T-helper 2 cell treated with Interferon-gamma antibody and Interleukin-4, amounts not matched to agents 100 ng/mL and 5 ng/mL, for 36 hours (primary cell): ENCODE measurements at places on chromosomes 1 and 21. TPM values are rescaled to one million over a fixed set of nuclear protein-coding genes. Genes with fewer than 3 reads are reported as not detected.

The SNRPE gene
- 177 and 179 TPM in 2 replicates for total RNA-seq

The FMO3 gene
- total RNA-seq, result not detected in 2 replicates

The DIO1 gene
- not detected in 2 replicates for total RNA-seq

The MIXL1 gene
- total RNA-seq, result not detected in 2 replicates

The KRTAP12-2 gene
- total RNA-seq, result not detected in 2 replicates

The MRPL55 gene
- 35.9 and 36.2 TPM in 2 replicates for total RNA-seq

The PTCH2 gene
- total RNA-seq, result 0.84 and 1.1 TPM in 2 replicates

The SAMD11 gene
- total RNA-seq, result not detected in 2 replicates

The DDR2 gene
- 0.11 and 0.16 TPM in 2 replicates for total RNA-seq

The IGSF3 gene
- total RNA-seq, result 0.68 and 0.82 TPM in 2 replicates

The CHIA gene
- not detected in 2 replicates for total RNA-seq

The RSPO1 gene
- not detected in 2 replicates for total RNA-seq

The CNTN2 gene
- total RNA-seq, result not detected in 2 replicates

The PDZK1 gene
- total RNA-seq, result 0.27 and 0.36 TPM in 2 replicates

The LAMB3 gene
- total RNA-seq, result 1.5 and 1.6 TPM in 2 replicates

The VANGL1 gene
- total RNA-seq, result 14.4 and 16.8 TPM in 2 replicates

The SETDB1 gene
- total RNA-seq, result 52.2 and 52.4 TPM in 2 replicates

The CSMD2 gene
- total RNA-seq, result not detected in 2 replicates

The ERO1B gene
- 1.5 and 3.4 TPM in 2 replicates for total RNA-seq

The SPRR3 gene
- not detected in 2 replicates for total RNA-seq

The LDLRAD1 gene
- total RNA-seq, result not detected in 2 replicates

The IFFO2 gene
- total RNA-seq, result 15.3 and 19.5 TPM in 2 replicates

The DNAI4 gene
- 1.6 and 2.3 TPM in 2 replicates for total RNA-seq

The OR2T33 gene
- not detected in 2 replicates for total RNA-seq
